ENCODE measurements at places on chromosomes 1 and 21. TPM values are rescaled to one million over a fixed set of nuclear protein-coding genes. Genes with fewer than 3 reads are reported as not detected.

Gene PODN
- total RNA-seq: 35.3 TPM

DNA sequence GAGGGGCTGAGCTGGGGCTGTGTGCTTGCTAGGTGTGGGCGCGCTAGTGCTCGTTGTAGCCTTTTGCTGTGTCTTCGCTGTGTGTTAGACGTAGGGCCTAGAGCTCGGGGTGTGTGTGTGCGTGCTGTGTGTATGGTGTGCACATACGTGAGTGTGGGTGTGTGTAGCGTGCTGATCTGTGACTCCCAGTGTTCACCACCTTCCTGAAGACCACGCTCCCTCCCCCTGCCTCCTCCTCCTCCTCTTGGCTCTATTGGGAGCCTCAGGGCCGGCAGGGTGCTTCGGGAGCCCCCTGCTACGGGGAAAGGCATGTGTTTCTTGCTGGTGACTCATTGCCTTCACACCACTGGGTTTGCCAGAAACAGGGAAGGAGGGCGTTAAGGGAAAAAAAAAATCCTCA is 9.4 kb upstream of the KCNC4 start:
- no peak for DNase-seq

DNA sequence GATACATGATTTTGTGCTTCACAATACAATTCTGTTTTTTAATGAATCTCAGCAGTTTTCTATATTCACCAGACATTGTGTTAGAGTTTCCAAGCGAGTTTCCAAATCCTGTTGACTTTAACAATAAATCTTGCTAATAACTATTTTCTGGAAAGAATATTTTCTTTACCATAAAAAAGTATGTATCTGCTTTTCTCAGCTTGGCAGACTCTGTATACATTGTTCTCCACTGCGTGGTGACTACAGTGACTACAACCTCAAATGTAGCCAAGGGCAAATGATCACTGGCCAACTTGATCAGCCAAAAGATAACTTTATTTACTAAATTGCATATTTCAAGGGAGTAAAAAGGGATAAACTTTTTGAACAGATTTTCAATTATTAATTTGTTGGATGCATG is 325.9 kb upstream of the ADAMTS5 start:
- no peak for DNase-seq

Gene GRIK1
- not detected for total RNA-seq

Gene KIF17
- 6.0 TPM for total RNA-seq

Gene TINAGL1
- 273 TPM for total RNA-seq

- no peak for DNase-seq
Measured at GRCh38 chr1:114352797-114353196, 158.2 kb downstream of the TRIM33 start.

Gene MFAP2
- 4.8 TPM for total RNA-seq

DNA sequence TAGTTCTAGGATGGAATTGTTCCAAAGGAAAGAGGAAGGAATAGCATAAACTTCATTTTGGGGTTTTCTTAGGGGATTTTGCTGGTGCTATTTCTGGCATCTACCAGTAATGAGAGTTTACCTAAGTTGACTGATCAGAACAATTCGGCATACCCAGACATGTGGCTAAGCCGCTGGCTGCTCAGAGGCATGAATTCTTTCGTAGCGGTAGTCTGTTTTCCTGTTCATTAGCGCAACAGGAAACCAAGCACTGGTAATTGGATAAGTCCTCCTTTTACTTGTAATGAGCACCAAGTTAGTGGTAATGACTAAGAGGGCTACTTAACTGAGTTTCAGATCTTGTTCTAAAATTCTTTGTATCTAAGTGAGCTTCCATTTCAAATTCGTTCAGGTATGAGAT is 38.6 kb downstream of the C21orf91 start:
- DNase-seq: no peak

Gene KDF1
- total RNA-seq: 0.68 TPM

Gene DLGAP3
- 0.22 TPM for total RNA-seq

Gene TSPAN1
- total RNA-seq: 1.1 TPM

GRCh38 chr1:242240077-242240476 is 241.2 kb upstream of the MAP1LC3C start:
- no peak for DNase-seq

Gene IBA57
- total RNA-seq: 12.7 TPM

- DNase-seq: no peak
Measured at GRCh38 chr1:223221686-223222085, 78.6 kb upstream of the TLR5 start.

DNA sequence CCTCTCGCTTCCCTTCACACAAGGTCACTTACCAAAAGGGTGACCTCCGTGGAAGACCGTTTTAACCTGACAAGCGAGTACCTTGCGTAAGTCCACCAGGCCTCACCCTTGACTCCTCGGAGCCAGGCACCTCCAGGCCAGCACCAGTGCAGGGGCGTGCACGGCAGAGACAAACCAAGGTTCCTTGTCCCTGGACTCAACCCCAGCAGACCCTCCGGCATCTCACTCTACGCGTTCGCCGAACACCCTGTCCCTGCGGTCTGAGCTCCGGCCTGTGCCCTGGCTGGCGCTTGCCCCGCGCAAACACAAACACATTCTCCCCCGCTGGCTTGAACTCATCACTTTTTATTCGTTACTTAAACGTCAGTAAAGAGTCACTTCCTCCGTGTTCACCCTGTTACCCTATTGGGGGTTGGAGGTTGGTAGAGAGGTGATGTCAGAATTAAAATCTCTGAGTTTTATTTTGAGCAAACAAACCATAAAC is 4.5 kb downstream of the TBX15 start:
- no peak for DNase-seq

DNA sequence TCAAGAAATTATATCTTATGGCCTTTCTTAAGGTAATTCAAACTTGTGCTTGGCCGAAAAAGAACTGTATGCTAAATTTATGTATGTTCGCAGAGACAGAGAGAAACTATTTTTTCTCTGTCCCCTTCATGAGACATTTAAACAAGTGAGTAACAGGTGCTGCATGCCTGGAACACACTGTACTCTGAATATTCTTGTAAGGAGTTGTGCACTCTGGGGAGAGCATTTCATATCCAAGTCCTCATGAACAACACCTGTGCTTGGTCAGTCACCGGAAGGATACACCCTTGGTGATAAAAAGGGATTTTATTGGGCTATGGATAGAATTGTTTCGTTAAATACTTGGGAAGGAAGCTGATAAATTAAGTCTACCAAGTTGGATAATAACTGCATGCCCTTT is 220.8 kb upstream of the NRIP1 start:
- no peak for DNase-seq

Gene AMIGO1
- 18.3 TPM for total RNA-seq

DNA sequence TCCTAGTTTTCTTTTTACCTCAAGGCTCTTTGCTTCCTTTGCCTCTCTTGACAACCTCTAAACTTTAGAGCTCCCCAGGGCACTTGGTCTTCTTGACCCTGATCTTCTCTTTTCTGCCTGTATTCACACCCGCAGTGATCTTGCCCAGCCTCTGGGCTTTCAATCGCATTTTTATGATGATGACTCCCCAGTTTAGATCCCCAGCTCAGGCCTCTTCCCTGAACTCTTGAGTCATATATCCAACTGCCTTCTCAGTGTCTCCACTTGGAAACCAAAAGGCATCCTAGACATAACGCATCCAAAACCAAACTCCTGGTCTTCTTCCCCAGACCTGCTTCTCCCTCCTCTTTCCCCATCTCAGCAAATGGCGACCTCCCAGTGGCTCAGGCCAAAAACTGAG is 6.5 kb downstream of the STUM start:
- no peak for DNase-seq

Gene NR5A2
- 1.6 TPM for total RNA-seq

- DNase-seq: peak; percentile 83
Measured at GRCh38 chr1:41537788-41538351, 53.4 kb upstream of the EDN2 start.

Gene ANXA9
- not detected for total RNA-seq
